ENCODE measurements at places on chromosomes 12 and 14. TPM values are rescaled to one million over a fixed set of nuclear protein-coding genes. Genes with fewer than 3 reads are reported as not detected.

Gene CLMN
- total RNA-seq = 0.66 TPM

DNA sequence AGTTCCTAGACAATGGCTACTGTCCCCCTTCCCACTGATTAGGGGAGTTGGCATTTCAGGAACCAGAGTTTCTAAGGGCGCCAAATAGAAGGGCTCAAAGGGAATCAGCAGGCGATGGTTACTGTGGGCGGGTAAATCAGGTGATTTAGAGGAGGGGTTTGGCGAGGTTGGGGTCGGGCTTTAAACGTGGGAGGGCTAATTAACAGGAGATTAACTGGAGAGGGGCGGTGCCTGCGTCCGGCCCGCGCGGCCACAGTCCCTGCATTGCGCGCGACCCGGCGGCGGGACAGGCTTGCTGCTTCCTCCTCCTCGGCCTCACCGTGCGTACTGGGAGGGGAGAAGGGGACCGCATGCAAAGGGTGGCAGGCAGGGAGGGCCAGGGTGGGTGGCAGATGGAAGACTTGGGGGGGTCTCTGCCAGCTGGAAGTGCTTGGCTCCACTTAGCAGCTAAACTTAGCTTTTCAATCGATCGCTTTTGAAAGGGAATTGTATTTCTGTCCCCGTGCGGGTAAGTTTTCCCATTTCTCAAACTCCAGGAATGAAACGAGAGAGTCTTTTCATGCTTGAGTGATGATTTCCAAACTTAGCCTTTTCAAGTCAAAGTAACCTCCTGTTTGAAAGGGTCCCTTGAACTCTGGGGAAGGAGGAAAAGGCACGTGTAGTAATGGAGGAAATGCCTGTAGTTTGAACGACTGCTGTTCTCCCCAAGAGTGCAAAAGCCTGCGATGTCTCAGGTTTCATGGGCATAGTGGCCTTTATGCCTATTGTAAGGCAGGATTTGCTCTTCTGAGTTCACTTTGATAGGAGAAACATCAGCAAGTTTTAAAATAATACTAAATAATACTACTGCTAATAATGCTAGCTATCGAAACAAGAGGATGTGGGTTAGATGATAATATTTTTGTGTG, at the start of gene MGST1:
Gene MGST1 (plus strand): TSS at position 255 of the 908 bp plus-strand sequence. CDS start 6,608 bp downstream, outside the sequence.
- H3K4me3 ChIP-seq = no peak within 1 kb of the TSS
- DNase-seq = no peak
- H3K27ac ChIP-seq = no peak within 1 kb of the TSS
- no peaks in the 10 kb centered on the region for H3K36me3 ChIP-seq

Gene PIANP
- not detected for total RNA-seq

- no peaks in the 10 kb centered on the region for H3K4me1 ChIP-seq
- no peak overlapping the region for H3K27ac ChIP-seq
- H3K27me3 ChIP-seq = peaks cover 23% of the 10 kb centered on the region
- H3K4me3 ChIP-seq = no peak overlapping the region
- no peaks in the 10 kb centered on the region for H3K36me3 ChIP-seq
- DNase-seq = no peak
Measured at GRCh38 chr12:52433501-52434080, 580 bp downstream of the KRT75 start.

GRCh38 chr12:103697971-103698751, 111.1 kb downstream of the STAB2 start:
- H3K4me1 ChIP-seq = peaks cover 9% of the 10 kb centered on the region
- H3K27ac ChIP-seq = peak overlapping the region; percentile 12
- no peak overlapping the region for H3K4me3 ChIP-seq
- DNase-seq = no peak

DNA sequence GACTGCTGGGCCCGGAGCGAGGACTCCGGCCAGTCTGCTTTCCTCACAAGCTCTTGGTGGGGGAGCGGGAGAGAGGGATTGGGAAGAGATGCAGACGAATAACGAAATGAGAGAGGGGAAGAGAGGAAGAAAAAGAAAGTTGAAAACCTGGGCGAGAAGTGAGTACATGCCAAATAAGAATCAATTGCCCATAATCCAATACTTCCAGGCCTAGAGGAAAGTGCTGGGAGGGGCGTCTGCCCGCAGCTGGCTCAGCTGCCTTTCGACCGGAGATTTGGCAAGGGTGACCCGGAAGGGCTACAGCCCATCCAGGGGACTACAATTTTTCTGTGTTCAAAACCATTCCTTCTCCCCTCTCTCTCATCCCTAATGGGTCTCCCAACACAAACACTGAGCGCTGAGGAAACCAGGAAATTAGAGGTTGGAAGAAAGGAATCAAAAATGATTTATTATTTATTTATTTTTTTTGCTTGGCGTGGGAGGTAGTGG, 4.9 kb downstream of the NKX2-1 start:
- no peak overlapping the region for H3K4me3 ChIP-seq
- H3K27ac ChIP-seq = no peak overlapping the region
- peaks cover 2% of the 10 kb centered on the region for H3K36me3 ChIP-seq
- peaks cover 11% of the 10 kb centered on the region for H3K4me1 ChIP-seq

DNA sequence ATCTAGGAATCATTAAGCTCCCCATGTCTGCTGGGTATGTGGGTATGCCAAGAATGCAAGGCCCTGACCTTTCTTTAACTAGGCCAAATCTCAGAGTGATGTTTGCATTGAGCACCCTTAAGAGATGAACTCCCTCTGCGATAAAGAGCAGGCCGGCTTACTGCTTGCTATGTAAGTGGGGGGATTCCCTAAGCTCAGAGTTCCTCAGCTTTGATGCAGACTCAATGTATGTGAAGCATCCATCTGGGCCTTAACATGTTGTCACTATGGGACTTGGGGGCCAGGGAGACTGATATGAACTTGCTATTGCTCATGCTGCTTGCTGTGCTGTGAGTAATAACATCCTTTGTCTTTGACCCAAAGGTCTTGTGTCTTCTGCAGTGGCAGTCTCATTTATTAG, 149.7 kb downstream of the C12orf75 start:
- no peak overlapping the region for H3K4me3 ChIP-seq
- no peaks in the 10 kb centered on the region for H3K36me3 ChIP-seq
- no peaks in the 10 kb centered on the region for H3K4me1 ChIP-seq

GRCh38 chr14:103546652-103547454, 15.6 kb downstream of the BAG5 start:
- DNase-seq = peak; percentile 76
- H3K4me1 ChIP-seq = no peaks in the 10 kb centered on the region
- H3K27me3 ChIP-seq = no peaks in the 10 kb centered on the region
- H3K4me3 ChIP-seq = no peak overlapping the region

GRCh38 chr14:85024931-85025330, 505.0 kb upstream of the FLRT2 start:
- no peak for DNase-seq
- no peak overlapping the region for H3K27ac ChIP-seq
- H3K4me3 ChIP-seq = no peak overlapping the region
- no peaks in the 10 kb centered on the region for H3K4me1 ChIP-seq
- H3K36me3 ChIP-seq = no peaks in the 10 kb centered on the region

Gene COX8C
- not detected for total RNA-seq

GRCh38 chr12:28268608-28269229, 78.5 kb downstream of the CCDC91 start:
- no peak overlapping the region for H3K4me3 ChIP-seq
- no peak for DNase-seq
- H3K36me3 ChIP-seq = peaks cover 45% of the 10 kb centered on the region
- H3K4me1 ChIP-seq = peaks cover 4% of the 10 kb centered on the region
- no peaks in the 10 kb centered on the region for H3K27me3 ChIP-seq

DNA sequence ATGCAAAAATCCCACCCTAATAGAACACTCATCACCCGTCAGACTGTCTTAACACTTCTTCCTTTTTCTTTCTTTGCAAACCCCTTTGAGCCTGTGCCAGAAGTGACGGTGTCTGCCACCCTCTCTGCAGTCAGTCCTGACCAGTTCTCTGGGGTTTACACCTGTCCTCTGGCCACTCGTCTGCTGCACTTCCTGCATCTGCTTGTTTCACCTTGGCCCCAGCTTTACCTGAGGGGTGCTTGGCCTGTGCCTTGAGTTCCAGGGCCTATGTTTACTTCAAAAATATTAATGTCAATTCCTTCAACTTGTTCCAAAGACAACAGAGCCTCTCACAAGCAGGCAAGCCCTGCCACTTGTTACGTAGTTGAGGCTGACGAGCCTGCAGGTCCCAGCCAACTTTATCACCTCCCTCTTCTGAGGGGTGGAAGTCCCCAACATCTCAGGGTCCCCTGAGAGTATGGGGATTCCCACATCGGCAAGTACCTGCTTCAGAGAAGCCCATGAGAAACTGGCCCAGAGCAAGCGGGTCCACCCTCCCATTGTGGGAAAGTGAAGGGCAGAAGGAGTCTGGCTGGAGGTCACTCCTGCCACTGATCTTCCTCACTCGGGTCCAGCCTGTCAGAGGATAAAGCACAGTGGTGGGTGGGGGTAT, 205.4 kb downstream of the DAD1 start:
- no peaks in the 10 kb centered on the region for H3K36me3 ChIP-seq
- peak; percentile 1 for DNase-seq
- peak overlapping the region; percentile 75 for H3K27ac ChIP-seq
- H3K27me3 ChIP-seq = no peaks in the 10 kb centered on the region

DNA sequence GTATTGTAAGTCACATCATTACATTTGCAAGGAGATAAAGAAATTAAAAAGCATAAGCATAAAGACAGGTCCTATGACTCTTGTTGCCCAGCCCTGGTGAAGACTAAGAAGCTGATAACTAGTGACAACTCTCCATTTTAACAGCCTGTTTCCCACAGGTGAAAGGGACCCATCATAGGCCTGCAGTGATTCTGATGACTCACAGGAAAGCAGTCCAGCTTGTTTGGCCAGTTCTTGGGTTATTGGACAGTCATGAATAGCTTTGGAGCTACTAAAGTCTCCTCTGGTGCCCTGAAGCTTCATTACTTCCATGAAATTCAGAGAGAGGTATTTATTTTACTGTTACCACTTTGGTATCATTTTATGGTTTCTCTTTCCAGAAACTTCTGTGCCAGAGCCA, 55.5 kb upstream of the DYRK2 start:
- no peak for DNase-seq
- H3K36me3 ChIP-seq = peaks cover 5% of the 10 kb centered on the region
- peaks cover 38% of the 10 kb centered on the region for H3K4me1 ChIP-seq
- no peak overlapping the region for H3K4me3 ChIP-seq
- H3K27ac ChIP-seq = peak overlapping the region; percentile 6

Gene B3GNT4
- 0.92 TPM for total RNA-seq
